KG1 (cell line): ENCODE measurements at places on chromosomes 4 and X.

- DNase-seq, result no peak
Observed at GRCh38 chr4:54076673-54077072, 12.3 kb upstream of the CHIC2 start.

GRCh38 chrX:128436397-128437103 is 384.3 kb upstream of the ACTRT1 start:
- no peak for DNase-seq

DNA sequence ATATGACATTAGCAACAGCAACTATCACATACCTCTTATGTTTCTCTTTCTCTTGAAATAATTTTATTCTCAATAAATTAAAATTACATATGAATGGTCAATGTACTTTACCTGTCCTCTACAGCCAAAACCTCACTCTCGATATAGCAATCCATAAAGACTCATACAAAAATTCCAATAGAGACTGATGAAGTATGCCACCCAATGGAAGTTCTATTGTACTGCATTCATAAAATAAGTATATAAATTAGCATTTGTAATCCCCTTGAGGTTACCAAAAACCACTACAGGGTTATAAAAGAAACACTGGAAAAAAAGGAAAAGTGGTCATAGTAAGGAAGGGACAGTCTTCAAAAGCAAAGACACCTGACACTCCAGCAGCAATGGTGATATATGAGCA is 32.8 kb downstream of the CLDN2 start:
- DNase-seq, result no peak

GRCh38 chr4:13762130-13762529 is 134.6 kb upstream of the BOD1L1 start:
- DNase-seq, result no peak

GRCh38 chrX:64843224-64843623 is 133.0 kb downstream of the ZC4H2 start:
- no peak for DNase-seq

GRCh38 chrX:121258545-121258944 is 211.1 kb downstream of the GLUD2 start:
- DNase-seq, result no peak

DNA sequence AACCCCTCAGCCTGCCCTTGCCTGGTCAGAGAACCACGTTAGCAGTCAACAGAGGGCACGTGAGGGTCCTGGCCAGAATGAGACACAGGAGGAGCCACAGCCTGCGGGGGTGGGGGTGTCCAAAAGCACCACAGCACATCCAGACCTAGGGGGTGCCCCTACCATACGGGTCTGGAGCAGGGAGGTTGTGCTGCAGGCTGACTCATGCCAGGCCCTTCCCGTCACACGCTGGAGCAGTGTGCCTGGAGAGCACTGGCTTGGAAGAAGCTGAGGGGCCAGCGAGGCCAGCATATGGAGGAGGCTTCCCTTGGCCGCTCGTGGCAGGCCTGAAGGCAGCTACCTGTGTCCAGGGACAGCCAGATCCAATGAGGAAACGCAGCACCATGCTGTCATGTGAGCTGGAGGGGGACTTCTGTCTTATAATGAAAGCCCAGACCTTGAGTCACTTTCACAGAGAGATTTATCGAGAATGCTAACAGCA is 1.5 kb upstream of the IRAK1 start:
- DNase-seq, result no peak

DNA sequence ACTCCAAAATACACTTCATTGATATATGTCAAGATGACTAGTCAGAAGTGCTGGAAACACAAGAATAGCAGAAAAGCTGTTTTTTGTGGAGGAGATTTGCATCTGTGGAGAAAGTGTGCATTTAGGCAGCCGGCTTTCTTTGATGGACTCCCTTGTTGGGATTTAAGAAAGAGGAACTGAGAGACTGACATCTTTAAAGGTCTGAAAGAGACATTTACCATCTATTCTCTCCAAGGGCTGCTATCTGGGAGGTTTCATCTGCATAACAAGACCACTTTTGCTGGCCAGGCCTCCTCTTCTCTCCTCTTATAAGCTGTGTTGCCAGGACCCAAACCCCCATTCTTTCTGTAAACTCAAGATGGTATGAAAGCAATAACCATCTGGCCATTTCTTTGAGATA is 1065.0 kb downstream of the NLGN4X start:
- no peak for DNase-seq

DNA sequence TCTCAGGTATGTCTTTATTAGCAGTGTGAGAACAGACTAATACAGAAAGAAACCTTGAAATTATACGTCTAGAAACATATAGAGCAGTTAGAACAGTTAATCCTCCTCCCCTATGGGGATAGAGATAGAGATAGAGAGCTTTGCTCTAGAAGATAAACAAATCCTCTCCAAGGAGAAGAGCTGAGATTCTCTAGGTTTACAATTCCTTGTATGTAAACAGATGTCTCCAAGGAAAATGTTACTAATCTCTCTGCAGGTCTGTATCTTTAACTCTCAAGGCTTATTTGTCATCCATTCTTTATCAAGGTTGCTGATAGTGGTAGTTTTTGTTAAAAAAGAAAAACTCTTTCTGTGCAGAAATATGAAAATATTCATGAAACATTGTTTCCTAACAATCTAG is 282.1 kb upstream of the GIMD1 start:
- no peak for DNase-seq

DNA sequence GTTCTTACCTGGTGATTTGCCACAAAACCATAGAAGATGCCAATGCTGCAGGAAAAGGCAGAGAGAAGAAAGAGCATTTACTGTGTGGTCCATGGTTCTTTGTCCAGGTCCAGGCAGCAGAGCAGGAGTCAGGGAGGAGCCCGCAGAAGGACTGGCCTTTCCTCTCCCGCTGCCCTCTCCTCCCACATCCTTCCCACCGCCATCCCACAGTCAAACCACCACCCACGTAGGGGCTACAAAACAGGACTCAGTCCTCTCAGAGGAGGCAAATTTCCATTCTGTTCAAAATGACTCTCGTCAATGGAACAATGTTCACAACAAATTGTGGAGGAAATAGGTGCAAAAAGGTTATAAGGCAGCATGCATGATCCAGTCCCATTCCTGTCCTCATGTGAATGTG is 58.6 kb downstream of the PROM1 start:
- DNase-seq, result no peak

GRCh38 chrX:11187001-11187400 is 75.9 kb downstream of the HCCS start:
- DNase-seq, result no peak

- DNase-seq, result no peak
Observed at GRCh38 chrX:150664290-150664689, 28.9 kb upstream of the MTMR1 start.

- no peak for DNase-seq
Observed at GRCh38 chrX:25295466-25295865, 279.7 kb upstream of the ARX start.

- DNase-seq, result no peak
Observed at GRCh38 chrX:72604705-72605104, 32.1 kb upstream of the HDAC8 start.
